GM18507 (cell line): ENCODE measurements at places on chromosomes 11 and 22.

- DNase-seq = no peak
Observed at GRCh38 chr11:126123686-126124085, 61.0 kb upstream of the CDON start.

GRCh38 chr11:64989416-64989815, 7.4 kb downstream of the BATF2 start:
- no peak for DNase-seq

GRCh38 chr11:70810133-70810532, 411.8 kb downstream of the CTTN start:
- no peak for DNase-seq

GRCh38 chr22:36678477-36678876, 25.1 kb downstream of the CACNG2 start:
- DNase-seq = no peak

DNA sequence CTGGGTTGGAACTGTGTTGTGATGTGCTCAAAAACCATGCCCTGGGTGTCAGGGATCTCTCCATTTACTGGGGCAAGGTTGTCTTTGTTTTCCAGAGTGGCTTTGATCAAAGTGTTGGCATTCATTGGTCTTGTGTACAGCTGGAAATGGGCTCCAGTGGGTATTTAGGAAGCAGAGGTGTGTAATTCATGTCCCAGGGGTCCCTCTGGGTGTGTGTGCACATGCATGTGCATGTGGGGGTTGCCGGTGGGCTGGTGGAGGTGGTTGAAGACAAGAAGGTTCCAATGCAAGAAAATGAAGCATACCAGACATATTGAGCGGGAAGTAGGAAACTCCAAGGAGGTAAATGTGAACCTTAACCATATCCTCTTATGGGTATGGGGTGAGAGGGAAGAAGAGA, 121.7 kb downstream of the ME3 start:
- no peak for DNase-seq

DNA sequence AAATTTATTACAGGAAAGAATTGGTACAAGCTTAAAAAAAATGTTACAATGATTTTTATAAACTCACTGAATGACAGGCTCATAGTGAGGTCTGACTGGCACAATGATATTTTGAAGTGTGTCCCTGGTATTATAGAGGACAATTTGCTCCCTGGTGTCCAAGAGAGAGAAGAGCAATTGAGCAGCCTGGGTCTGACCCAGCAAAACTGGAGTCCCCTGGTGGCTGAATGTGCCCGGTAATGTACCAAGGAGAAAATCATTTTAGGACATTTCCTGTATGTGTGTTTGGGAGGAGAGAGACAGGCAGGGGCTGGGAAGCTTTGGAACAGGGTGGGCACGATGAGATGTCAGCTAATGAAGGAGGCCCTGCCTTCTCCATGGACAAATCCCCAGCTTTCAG, 125.3 kb downstream of the APOL5 start:
- no peak for DNase-seq

- DNase-seq = peak; percentile 11
Observed at GRCh38 chr22:39382410-39382809, 17.2 kb upstream of the TAB1 start.

DNA sequence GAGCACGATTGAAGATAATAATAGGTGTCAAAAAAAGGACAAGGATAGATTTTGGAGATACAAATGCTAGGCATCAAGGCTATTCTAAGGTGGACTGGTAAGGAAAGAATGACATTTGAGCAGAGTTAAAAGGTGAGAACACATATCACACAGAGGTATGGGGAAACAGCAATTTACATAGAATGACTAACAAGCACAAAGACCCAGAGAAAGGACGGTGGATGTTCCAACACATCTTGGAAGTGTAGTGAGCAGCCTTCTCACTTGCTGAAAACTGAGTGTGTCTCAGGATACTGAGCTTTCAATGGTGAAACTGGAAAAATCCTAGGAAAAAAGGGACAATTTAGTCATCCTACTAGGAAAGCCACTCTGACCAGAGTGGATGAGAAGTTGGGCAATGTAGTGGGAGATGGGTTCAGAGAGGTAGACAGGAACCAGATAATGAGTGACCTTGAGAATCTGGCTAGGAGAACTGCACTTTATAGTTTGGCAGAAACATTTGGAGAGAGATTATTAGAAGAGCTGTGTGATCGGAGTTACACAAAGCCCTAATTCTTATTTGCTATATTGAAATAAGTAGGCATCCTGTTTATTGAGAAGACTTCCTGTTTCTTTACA, 706.0 kb downstream of the KCNA4 start:
- DNase-seq = no peak

DNA sequence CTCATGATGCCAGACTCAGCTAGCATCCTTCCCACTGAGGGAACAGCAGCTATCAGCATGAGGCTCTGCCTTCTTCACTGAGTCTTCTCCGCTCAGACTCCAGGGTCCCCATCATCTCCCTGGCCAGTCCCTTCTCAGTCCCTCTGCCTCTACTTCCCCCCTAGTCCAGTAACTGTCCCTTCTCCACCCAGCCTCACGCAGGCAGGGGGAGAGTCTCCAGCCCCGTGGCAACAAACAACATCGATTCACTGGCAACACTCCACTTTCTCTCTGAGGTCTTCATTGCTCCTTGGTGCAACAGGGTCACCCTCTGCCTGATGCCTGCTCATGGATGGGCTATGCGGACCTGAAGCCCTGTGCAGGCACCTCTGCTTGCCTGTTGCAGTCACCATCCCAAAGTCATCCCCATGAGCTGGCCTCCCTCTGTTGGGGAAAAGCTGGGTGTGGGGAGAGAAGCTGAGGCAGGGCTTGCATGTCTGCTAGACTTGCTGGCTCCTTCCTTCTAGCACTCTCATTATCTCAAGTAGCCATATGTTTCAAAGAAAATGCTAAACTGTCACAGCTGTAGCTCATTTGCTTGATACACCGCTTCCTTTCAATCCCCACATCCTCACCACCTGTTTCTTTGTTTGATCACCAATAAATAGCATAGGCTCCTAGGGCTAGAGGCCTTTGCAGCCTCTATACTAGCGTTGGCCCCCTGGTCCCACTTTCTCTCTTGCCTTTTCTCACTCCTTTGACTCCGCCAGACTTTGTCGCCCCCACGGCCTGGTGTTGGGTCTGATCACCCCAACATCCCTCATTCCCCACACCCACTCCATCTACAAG, 4.3 kb upstream of the BCR start:
- no peak for DNase-seq

GRCh38 chr11:86724137-86724536, 51.7 kb upstream of the ME3 start:
- DNase-seq = no peak

GRCh38 chr11:11691296-11692151, 69.7 kb upstream of the GALNT18 start:
- DNase-seq = no peak
